ENCODE measurements at places on chromosomes 13 and 19.
A peak's percentile ranks its signal among the peaks of the same experiment; 100 is the strongest.

DNA sequence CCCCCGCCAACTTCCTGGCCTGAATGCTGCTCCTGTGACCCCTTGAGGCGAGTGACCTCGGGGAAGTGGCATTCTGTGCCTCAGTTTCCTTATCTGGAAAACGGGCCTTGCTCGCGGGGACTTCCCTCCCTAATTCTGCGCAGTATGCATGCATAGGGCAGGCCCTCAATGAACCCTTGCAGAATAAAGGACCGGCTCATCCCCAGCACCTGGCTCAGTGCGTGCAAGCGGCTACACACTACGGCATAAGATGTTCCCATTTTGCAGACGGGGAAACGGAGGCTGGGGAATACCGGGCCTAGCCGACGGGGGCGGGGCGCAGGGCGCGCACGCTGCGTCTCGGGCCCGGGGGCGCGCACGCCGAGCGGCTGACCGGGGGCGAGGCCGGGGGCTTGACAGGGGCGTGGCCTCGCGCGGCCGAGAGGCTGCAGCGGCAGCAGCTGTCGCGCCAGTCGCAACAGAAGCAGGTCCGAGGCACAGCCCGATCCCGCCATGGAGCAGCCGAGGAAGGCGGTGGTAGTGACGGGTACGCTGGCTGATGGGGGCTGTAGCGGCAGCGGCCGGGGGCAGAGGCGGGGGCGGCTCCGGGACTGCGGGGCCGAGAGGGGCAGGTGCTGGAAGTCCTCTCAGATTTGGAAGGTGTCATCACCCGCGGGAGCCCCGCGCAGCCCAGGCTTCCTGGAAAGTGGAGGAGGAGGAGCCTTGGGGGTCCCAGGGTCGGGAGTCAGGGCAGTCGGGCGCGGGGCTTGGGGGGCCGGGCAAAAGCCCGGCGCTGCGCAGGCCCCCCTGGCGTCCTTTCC is at the start of gene PGPEP1:
PGPEP1 (plus strand) TSS at position 409 of the 800 bp plus-strand sequence; CDS start at position 493, 84 bp downstream.
- DNase-seq, result no peak

- peak; percentile 4 for DNase-seq
Measured at GRCh38 chr19:13691569-13692435, 72.5 kb upstream of the MRI1 start.

DNA sequence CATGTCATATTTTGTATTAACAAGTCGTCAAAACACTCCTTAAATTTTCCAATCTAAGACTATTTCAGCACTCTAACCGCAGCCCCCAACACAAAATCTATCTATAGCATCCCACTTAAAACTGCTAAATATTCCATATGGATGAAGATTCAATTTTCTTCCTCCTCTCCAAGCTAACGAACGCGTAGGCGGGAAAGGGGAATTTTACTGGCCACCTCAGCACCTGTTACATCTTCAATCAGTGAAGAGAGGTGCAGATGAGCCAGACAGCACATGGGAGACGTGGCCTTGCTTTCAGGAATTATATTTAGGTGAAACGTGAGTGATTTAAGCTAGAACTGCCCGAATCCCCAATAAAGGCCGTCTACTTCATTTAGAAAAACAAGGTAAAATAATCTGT is 1.1 kb downstream of the RBM26 start:
- no peak for DNase-seq

DNA sequence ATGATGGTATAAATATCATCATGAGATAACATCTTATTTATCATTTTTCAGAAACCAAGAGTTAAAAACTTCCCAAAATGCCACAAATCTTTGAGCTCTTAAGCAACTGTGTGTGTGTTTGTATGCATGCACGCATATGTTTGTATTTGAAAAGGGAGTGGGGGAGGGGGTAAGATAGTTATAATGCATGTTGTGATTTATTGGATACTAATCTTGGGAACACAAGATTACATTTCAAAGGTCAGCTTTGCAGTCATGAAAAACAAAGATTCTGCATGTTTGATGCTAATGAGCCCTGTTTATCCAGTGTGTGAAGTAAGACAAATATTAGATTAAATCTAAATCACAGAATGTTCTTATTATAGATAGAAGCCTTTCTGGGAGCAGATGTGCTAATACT is 355.9 kb downstream of the DCT start:
- DNase-seq, result no peak

GRCh38 chr19:42202290-42202880 is 15.1 kb downstream of the DEDD2 start:
- no peak for DNase-seq

- no peak for DNase-seq
Measured at GRCh38 chr13:27034678-27035111, 136.9 kb downstream of the USP12 start.

- DNase-seq, result no peak
Measured at GRCh38 chr19:39168258-39169142, 28.3 kb upstream of the NCCRP1 start.

DNA sequence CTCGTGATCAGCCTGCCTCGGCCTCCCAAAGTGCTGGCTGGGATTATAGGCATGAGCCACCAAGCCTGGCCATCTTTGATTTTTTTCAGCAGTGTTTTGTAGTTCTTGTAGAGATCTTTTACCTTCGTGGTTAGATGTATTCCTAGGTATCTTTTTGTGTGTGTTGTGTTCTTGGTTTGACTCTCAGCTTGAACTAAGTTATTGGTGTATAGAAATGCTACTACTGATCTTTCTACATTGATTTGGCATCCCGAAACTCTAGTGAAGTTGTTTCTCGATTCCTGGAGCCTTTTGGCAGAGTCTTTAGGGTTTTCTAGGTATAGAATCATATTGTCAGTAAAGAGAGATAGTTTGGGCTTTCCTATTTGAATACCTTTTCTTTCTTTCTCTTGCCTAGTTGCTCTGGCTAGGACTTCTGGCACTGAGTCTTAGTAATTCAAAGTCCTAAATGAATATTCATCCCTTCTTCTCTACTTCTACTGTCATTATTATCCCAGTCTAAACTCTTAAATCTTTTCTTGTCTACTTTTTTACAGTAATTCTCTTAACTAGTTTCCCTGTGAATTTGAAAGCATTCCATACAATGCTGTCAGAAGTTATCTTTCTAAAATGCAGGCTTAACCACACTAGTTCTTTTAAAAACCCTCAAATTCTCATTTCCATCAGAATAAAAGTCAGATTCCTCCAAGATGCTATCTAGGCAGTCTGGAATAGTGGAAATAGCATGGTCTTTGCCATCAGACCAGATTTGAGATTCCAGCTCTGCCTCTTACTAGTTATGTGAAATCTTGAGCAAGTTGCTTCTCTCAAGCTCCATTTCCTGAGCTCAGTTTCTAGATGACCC is 7.0 kb downstream of the GPR18 start:
- no peak for DNase-seq

- no peak for DNase-seq
Measured at GRCh38 chr19:10343495-10343894, 4.1 kb upstream of the ICAM3 start.

DNA sequence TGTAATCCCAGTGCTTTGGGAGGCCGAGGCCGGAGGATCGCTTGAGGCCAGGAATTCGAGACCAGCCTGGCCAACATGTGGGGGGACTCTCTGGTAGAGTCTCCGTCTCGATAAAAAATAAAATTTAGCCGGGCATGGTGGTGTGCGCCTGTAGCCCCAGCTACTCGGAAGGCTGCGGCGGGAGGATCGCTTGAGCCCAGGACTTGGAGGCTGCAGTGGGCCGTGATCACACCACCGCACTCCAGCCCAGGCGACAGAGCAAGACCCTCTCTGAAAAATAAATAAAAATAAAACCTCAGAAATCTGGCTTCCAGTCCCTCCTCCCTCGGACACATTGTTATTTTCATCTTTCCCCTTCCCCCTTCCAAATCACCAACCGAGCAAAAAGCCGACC is 332 bp downstream of the IRGQ start:
- DNase-seq, result no peak

GRCh38 chr19:5681391-5682106 is 722 bp downstream of the HSD11B1L start:
- no peak for DNase-seq

Data from thoracic aorta (tissue), 2 donors.